ENCODE measurements at places on chromosomes 12 and 14.

DNA sequence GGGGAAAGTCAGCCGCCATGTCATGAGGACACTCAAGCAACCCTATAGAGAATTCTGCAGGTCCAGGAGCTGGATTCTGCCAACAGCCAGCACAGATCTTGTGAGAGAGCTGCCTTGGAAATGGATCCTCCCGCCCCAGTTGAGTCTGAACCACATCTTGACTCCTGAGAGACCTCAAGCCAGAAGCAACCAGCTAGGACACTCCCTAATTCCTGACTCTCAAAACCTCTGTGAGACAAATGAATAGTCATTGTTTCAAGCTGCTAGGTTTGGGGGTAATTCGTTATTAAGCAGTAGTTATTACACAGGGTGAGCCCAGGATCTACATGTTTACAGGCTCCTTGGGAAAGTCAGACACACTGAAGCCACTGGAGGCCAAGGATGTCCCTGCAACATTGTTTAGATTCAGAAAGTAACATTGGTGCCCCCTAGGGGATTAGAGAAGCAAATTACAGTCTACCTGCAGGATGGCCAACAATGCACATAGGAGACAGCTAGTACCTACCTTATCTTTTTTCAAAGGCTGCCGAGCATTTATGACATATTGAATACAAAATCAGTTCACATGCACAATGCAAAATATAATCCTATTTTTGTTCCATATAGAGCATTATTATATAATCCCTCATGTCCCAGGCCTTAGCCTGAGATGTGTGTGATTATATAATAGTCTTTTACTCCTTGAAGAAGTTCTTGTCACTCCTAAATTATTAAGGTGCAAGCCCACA lies 57.9 kb upstream of the FICD start:
- peak; percentile 73 for DNase-seq

- DNase-seq = no peak
These were observed 46.8 kb upstream of the BEGAIN start for GRCh38 chr14:100634026-100634425.

DNA sequence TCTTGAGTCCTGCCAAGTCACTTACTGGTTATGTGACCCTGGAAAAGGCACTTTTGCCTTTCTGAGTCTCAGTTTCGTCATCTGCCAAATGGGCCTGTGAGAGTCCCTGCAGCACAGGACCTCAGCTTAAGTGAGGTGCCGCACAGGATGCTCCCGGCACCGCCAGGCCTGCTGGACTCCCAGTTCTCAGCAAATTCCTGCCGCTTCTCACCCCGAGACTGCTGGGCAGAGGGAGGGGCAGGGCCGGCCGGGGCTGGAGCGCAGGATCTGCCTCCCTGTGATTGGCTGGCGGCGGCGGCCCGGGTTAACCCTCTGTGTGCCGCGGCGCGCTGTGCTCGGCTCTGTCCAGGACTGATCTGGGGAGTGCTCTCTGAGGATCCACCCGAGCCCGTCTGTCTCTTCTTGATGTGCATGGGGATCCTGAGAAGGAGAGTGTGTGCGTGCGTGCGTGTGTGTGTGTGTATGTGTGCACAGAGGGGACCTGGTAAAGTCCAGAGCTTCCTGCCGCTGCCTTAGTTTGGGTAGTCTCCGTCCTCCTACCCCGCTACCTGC lies 8.6 kb downstream of the SETD1B start:
- DNase-seq = no peak

GRCh38 chr12:27785882-27786570 lies 6.0 kb upstream of the MANSC4 start:
- no peak for DNase-seq

- DNase-seq = no peak
These were observed 334.8 kb upstream of the NOVA1 start for GRCh38 chr14:26932606-26933005.

- DNase-seq = no peak
These were observed 163.7 kb upstream of the IGF1 start for GRCh38 chr12:102643879-102644575.

- no peak for DNase-seq
These were observed 2.0 kb upstream of the IRAK3 start for GRCh38 chr12:66187036-66187435.

Measured in eye (tissue), 1 donor.